Right ventricle myocardium inferior (tissue), 1 donor: ENCODE measurements at places on chromosomes 5 and 9.

DNA sequence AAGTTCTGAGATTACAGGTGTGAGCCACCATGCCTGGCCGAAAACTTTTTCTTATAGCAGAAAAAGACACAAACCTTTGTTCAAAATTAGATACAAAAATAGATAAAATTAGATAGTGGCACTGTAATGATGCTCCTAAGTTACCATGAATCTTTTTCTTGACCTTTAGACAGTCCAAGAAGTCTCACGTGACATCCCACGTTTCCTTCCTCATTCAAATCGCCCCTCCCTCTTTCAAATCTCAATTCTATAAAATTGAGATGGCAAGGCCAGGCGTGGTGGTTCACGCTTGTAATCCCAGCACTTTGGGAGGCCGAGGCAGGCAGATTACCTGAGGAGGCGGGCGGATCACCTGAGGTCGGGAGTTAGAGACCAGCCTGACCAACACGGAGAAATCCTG, 7.7 kb upstream of the ZCCHC10 start:
- no peak for DNase-seq

GRCh38 chr5:63535840-63536602, 426.2 kb downstream of the HTR1A start:
- no peak for DNase-seq

DNA sequence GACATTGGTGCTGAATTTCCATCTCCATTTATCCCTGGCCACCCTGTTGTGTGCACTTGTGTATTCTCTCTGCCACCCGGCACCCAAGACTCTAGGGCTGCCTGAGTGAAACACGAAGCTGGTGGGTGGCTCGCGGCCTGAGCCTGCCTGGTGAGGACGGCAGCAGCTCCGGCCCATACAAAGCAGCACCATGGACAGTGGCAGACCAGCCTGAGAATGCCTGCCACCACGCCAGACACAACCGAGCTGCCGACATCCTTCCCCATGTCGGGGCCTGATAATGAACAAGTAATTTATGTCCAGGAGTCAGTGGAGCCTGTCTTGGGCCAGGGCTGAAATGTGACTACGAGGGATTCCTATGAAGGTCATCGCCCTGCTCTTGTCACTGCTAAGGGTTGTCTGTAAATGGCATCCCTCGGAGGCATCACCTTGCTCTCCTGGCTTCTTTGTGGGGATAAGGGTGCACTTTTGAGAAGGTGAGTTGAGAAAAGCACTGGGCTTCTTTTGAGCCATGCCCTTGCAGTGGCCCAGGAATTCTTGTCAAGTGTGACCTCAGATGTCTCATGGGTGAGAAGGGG, 175.7 kb downstream of the MELK start:
- DNase-seq: no peak

- DNase-seq: no peak
These were observed 134.9 kb downstream of the MRPS30 start for GRCh38 chr5:44943647-44944046.

DNA sequence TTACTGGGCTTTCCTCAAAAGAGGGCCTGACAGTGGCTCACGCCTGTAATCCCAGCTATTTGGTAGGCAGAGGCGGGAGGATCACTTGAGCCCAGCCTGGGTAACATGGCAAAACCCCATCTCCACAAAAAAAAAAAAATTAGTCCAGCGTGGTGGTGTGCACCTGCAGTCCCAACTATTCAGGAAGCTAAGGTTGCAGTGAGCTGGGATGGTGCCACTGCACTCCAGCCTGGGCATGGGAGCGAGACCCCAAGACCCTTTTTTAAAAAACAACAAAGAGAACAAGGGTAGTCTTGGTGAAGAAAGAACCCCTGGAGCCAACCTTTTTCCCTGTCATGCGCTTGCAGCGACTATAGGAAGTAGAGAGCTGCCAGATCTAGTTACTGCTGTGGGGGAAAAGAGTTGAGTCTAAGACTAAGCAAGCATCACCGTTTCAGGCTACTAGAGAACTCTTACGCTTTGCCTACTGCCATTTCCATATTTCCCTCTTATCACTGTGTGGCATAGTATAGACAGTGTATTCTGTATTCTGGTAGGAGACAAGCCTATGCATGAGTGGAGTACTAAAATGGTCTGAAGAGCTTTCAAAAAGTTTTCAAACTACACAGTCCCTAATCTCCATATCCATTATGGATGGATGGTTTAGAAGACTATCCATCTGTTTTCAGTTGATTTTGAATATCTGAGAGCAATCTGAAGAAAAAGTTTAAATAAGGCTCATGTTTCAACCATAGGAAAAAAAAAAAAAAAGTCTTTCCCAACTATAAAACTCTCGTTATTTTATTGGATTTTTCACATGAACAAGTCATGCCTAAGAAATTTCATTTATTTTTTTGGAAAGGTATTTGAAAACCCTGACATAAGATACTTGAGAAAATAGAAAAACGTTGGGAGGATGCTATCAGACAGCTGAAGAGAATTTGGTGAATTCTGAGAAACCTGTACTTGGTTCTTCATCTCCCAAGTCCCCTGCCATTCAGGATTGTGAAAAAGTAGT, 2.6 kb downstream of the C9orf40 start:
- DNase-seq: no peak
